ENCODE measurements at places on chromosomes 4 and X.
A peak's percentile ranks its signal among the peaks of the same experiment; 100 is the strongest.

DNA sequence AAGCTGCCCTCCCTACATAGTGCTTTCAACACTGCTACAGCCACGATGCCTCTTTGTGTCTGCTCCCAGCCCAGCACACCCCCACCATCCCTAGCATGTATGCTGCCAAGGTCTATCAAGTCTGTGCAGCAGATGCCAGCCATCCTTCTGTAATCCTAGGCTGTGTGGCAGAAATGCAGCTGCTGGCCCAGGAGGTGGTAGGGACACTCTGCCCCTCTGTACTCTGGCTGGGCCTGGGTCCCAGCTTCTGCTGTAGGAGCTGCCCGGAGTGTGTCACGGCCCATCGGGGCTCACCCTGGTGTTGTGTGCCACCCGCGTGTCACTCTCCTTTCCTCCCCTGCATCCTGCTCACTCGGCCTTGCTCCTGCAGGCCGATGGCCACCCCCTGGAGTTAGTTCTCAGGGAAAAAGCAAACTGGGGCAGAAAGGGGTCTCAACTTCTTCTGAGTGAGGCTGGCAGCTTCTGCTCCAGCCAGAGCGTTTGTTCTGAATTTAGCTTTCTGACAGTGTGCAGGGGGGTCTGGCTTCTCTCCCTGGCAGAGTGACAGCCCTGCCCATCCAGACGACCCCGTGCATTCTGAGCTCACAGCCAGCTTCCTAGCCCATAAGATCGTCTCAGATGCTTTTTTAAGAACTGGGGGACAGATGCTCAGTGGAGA is 22.7 kb downstream of the PSAPL1 start:
- no peak for DNase-seq

- DNase-seq = no peak
Observed at GRCh38 chr4:73152893-73153292, 83.4 kb upstream of the COX18 start.

DNA sequence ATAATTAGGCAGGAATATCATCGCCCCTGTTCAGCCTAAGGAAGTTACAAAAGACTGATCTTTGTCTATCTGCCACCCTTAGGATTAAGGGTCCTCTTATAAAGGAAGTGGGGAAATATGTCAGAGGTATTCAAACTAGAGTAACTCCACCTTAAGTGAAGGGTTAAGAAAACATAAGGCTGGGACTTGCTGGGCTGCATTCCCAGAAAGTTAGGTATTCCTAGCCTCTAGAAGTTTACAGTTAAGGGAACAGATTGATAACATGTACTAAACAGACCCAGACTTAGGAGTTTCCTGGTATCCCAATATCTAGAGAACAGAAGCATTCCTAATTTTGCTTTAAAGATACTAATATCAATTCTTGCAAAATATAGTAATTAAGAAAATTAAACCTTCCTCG is 6.0 kb downstream of the CXCL2 start:
- DNase-seq = no peak

- no peak for DNase-seq
Observed at GRCh38 chr4:122744229-122744628, 11.7 kb downstream of the BBS12 start.

DNA sequence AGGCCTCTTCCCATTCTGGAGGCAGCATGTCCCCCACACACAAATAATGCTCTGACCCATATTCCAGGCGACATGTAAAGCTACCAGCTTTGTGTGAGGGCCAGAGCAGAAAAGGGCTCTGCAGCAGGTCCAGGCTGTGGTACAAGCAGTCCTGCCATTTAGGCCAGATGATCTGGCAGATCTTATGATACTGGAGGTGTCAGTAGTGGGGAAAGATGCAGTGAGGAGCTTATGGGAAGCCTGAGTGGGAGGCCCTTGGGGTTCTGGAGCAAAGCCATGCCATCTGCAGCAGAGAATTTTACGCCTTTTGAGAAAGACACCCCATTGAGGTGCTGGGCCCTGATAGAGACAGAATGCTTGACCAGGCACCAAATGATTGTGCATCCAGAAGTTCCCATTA is 7.7 kb downstream of the SYN1 start:
- DNase-seq = no peak

DNA sequence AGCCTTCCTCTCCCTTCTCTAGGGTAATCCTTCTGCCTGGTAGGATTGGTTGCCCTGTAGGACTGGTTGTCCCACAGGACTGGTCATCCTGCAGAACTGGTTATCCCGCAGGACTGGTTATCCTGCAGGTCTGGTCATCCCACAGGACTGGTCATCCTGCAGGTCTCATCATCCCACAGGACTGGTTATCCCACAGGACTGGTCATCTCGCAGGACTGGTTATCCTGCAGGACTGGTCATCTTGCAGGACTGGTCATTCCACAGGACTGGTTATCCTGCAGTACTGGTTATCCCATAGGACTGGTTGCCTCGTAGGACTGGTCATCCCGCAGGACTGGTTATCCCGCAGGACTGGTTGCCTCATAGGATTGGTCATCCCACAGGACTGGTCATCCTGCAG is 48.1 kb upstream of the STOX2 start:
- DNase-seq = no peak

GRCh38 chr4:182975806-182976205 is 58.6 kb upstream of the DCTD start:
- DNase-seq = no peak

GRCh38 chrX:45164021-45164621 is 36.6 kb downstream of the DIPK2B start:
- DNase-seq = no peak

- DNase-seq = no peak
Observed at GRCh38 chr4:60611762-60612496, 588.2 kb upstream of the ADGRL3 start.

DNA sequence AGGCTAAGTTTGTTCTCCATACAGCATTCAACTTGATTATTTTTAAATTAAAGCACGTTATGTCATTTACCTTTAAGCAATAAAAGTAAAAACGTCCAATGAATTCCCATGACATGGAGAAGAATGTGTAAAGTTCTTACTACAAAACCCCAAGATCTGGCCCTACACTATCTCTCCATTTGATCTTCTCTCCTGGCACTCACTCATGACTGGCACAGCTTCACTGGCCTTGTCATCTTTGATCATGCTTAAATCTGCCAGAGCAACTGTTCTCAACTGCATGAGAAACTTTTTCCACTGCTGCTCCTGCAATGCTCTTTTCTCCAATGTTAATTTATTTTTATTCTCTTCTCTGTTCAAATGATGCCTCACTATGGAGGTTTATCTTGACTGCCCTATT is 1109.0 kb upstream of the IGFBP7 start:
- no peak for DNase-seq

- DNase-seq = no peak
Observed at GRCh38 chr4:6278801-6279197, 9.1 kb downstream of the WFS1 start.

DNA sequence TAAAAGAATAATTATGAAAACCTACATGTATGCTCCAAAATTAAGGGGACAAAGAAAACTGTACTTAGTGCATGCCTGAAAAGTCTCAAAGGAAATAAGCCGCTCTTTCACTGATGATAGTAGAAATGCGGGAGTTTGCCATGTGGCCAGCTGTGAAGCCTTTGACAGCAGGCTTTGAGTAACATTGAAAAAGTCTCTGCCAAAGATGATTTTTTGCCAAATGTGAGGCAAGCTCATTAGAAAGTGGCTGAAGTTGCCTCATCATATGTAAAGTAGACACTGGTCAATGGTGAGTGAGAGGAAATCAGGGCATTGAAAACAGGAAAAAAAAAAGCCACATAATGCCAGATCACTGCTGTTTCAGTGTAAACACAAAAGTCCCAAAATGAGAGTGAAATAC is 2360.1 kb downstream of the PCDH7 start:
- DNase-seq = no peak

DNA sequence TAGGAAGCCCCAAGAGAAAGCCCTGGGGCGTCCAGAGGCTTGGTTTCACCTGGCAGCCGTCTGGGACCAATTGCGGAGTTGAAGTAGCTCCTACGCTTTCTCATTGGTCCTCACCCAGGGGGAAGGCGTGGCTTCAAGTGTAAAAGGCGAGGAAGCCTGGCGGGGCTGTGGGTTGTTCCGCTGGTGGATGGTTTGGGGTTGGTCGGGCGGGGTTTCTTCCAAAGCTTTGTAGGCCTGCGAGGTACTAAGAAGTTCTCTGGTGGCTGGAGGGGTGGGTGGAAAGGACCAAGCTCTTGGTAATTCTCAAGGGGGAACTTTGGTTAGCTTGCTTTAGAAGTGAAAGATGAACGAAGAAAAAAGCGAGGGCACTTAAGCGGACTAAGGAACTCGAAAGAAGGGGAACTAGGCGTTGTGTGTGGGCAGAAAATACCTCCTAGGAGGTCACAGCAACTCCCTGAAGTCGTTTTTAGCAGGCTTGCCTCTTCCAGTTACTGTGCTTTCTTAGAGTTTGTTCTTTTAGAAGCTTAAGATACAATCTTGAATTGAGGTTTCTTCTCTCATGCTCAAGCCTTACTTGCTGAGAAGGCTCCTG is 36.6 kb downstream of the CCNG2 start:
- peak; percentile 67 for DNase-seq

DNA sequence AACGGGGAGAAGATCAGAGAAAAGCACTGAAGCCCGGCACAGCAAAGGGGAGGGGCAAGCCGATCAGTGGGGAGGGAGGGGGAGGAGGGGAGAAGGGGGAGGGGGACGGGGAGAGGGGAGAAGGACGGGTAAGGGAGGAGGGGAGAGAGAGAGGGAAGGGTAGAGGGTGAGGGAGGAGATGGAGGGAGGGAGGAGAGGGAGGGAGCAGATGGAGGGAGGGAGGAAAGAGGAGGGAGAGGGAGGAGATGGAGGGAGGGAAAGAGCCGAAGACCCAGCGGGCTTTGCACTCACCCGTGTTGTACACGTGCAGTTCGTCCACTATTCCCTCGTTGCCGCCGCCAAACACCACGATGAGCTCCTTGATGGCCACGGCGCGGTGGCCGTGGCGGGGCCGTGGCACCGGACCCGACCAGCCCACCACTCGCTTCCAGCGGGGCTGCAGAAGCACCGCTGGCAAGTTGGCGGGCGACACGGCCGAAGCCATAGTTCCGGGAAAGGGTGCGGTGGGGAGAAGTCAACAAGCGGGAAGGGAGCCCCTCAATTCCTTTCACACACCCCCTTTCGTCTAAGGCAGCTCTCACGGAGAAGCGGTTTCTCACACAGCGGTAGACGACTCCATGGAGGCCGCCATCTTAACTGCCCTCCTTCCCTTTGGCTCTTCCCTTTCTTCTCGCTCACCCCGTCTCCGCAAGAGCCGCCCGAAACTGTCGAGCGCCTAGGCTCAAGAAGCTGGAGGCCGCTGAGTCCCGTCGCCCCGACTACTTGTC is 1.1 kb downstream of the HCFC1 start:
- DNase-seq = no peak

DNA sequence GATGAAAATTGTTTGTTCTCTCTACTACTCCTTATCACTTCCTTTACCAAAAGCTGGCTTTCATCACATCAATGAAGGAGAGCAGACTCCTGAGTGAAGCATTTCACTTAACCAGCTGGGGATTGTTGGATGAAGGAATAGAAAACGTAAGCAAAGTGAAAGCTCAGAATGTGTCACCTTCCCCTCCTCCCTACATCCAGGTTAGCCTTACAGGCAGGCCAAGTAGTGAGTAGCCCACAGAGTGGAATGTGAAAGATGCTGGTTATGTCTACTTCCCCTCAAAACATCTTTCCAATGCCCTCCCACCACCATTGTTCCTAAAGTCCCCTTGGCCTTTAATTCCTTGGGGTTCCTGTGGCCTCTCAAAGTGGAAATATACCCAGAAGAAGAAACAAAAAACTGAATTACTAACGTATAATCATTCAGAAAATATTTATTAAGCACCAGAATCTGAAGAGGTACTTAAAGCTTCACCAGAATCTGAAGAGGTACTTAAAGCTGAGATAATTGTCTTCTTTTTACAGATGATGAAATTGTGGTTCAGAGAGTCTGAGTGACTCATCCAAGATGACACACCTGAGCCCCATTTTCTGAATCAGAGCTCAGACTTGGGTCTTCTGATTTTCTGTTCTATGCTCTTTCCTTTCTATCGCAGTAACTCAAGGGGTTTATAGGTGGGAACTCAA is 6.5 kb downstream of the P2RY4 start:
- DNase-seq = no peak

DNA sequence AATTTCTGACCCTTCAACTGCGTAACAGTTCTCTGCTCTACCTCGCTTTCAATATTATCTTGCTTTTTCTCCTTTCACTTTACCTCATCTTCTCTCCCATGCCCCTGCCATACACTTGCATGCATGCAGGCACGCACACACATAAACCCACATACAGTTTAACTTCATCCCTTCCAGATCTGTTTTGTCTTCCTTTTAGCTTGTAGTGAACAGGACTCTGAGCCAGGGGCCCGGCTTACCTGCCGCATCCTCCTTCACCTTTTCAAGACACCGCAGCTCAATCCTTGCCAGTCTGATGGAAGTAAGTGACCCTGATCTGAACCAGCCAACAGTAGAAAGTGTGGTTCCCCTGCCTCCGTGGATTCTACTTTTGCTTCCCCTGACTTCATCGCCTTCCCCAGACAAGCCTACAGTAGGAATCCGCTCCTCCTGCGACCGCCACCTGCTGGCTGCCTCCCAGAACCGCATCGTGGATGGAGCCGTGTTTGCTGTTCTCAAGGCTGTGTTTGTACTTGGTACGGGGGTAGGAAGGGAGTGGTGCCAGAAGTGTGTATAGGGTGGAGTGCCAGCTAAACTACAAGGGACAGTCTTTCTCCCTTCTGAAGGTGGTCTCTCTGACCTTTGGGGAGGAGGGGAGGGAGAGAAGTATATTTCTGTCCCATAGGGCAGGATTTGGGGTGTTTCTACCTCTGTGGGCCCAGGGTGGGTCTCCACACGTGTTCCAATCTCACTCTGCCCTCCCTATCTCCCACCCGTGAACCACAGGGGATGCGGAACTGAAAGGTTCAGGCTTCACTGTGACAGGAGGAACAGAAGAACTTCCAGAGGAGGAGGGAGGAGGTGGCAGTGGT is 10.7 kb downstream of the MED12 start:
- DNase-seq = peak; percentile 73

Data from CD8-positive, alpha-beta memory T cell (primary cell).